ENCODE measurements at places on chromosomes 11 and 22.

DNA sequence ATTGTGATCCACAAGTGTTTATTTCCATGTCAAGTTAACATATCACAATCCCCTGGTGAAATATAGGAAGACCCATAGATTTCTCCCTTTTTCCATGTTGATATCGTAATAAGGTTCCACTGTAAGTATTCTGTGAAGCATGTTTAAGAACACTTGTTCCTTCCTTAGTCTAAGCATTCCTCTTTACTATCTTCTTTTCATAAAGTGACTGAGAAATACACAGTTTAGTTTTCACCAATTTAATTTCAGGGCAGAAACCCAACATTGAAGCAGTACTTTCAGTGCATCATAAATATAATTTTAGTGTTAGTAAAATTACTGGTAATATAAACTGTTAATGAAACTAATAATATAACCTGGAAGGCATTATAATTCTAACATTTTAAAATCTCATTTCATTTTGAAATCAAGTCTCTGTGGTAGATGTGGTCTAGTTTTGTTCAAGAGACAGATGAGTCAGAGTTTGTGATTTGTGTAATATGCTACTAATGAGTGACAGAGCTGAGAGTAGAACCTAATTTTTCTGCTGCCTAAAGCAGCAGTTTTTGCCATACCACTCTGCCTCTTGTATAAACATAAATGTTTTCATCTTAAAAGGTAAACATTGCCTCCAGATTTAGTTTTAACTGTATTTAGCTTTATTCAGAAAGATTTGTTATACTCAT lies 79.4 kb downstream of the ATM start:
- no peak for DNase-seq

DNA sequence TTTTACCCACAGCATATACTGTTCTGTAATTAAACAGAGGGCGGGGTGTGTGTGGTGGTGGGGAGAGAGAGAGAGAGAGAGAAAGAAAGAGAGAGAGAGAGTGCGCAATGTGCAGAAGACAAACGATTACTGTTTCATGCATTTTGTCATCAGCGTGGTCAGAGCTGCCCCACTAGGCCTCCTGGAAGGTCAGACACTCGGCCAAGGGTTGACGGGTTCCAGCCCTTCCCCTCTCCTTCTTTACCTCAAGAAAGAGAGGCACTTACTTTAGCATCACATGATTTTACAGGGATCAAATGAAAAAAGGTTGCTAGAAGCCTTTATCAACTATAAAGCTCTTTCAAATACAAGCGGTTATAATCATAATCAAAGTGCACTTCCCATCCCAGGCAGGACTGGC lies 269.2 kb upstream of the SORL1-AS1 start:
- no peak for DNase-seq

DNA sequence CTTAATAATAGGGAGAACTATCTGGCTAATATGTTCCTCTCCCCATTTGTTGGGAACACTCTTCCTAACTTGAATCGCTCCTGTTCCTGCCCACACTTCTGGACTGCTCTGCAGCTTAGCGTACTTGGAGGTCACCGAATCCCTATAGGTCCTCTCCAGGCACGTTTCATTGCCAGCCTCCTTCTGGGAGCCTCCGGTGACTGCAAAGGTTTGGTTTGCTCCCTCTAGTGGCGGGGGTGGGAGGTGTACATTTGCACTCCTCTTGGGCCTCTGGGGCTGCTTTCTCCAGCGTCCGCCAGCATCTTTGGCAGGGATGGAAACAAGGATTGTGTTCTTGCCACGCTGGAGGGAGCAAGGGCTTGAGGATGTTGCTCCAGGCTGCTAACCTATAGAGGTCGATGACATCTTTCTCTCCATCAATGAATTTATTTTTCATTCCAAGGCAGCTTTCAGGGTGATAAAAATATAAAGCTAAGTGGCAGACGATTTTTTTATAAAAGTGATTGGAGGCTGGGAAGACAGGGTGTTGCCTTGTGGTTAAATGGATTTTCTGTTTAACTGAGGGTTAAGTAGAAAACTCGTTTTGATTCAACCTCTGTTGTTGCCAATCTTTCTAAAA lies 48.7 kb downstream of the TSPAN18 start:
- peak; percentile 43 for DNase-seq

GRCh38 chr11:38272376-38272775 lies 1674.3 kb upstream of the RAG2 start:
- no peak for DNase-seq

GRCh38 chr11:104830080-104830479 lies 68.2 kb downstream of the CASP12 start:
- DNase-seq, result no peak

DNA sequence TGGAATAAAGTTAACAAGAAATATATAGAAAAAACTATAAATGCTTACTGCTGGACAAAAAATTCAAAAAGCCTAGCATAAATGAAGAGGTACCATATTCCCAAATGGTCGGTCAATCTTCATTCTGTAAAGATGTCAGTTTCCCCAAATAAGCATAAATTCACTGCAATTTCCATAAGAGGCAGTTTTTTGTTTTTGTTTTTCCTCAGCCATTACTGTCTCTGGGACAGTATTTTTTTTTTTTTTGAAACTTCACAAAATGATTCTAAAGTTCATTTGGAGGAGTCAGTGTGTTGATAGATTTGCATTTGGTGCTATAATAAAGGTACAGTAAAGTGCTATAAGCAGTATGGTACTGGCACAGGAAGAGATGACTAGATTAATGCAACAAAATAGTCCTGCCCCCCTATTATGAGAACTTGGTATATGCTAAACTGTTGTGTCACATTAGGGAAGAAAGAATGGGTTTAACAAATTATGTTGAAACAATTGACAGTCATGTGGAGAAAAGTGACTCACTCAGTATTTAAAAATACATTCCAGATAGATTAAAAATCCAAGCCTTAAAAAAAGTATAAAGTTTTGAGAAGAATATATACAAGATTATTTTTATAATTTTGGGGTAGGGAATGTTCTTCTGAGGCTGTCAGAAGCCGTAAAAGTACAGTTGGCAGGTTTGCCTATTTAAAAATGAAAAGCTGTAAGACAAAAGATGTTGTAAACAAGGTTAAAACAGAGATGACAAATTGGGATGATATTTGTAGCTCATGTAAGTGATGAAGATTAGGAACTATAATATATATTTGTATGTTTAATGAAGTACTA lies 2.6 kb upstream of the FTH1 start:
- DNase-seq, result no peak

DNA sequence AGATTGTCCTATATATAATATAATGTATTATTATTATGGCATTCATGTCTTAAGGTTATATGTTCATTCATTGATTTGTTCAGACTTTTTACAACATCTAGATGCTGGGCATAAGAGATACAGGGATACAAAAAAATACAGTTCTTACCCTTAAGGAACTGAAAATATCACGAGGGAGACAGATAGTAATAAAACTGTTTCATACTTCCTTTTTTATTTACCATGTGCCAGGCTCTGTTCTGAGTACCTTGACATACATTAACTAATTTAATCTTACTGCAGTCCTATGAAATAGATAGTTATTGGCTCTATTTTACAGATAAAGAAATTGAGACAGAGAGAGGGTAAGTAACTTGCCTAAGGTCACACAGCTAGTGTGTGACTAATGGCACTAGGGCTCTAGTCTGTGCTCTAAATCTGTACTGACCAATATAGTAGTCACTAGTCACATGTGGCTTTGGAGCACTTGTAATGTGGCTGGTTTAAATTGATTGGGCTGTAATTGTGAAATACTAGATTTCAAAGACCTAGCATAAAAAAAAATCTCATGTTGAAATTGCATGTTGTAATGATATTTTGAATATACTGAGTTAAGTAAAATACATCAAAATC lies 21.3 kb downstream of the TRIM44 start:
- no peak for DNase-seq

- no peak for DNase-seq
These were observed 7.4 kb downstream of the SPCS2 start for GRCh38 chr11:74956397-74957015.

- no peak for DNase-seq
These were observed 311.6 kb upstream of the PITPNB start for GRCh38 chr22:28230671-28231070.

- DNase-seq, result no peak
These were observed 23.6 kb downstream of the FBLN1 start for GRCh38 chr22:45526281-45526680.

DNA sequence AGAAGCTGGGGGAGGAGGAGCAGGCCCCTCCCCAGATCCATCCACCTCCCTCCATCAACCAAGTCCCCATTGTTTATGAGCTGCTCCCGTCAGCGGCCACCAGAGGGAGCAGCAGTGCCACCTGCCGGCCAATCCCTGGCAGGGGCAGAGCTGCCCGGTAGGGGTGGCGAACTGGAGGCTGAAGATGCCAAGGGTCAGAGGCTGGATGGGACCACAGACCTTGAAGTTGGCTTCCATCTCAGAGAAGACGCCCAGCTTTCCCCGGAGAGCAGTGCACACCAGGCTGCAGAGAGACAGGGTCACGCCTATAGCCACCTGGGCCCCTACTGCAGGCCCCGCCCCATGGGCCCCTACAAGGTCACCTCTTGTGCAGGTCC lies 3.6 kb downstream of the FIBP start:
- peak; percentile 72 for DNase-seq

- no peak for DNase-seq
These were observed 25.8 kb upstream of the RASSF10 start for GRCh38 chr11:12983336-12983735.

GRCh38 chr11:10017911-10018310 lies 276.1 kb downstream of the SBF2 start:
- DNase-seq, result no peak

DNA sequence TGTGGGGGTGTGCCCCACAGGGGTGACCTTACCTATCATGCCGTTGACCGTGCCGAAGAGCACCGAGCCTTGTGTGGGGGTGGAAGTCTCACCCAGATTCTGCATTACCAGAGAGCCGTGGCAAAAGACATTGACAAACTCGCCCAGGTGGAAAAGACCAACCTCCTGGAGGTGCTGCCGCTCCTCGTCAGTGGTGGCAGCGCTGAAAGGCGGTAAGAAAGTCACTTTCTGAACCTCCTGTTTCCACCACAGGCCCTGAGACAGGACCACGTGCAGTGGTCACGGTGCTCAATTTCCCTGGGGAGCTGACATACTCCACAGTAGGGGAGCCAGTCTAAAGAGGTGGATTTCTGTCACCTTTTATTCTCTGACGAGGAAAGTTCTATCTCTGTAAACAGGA lies 7.4 kb upstream of the VWCE start:
- no peak for DNase-seq

DNA sequence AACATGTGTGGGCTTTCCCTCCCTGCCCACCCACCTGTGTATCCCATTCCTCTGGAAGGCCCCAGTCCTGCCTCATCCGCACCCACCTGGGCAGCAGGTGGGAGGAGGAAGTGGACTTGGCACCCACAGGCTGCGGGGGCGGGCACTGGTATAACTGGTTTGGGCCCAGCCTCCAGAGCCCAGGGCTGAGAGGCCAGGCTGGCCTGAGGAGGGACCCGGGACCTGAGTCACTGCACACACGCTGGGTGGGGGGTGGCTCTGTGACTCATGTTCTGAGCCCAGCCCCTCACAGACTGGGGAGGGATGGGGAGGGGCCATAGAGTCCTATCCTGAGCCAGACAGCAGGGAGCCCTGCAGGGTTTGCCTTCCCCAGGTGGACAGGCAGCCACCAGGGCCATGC lies 16.7 kb downstream of the PHLDA2 start:
- peak; percentile 18 for DNase-seq

DNA sequence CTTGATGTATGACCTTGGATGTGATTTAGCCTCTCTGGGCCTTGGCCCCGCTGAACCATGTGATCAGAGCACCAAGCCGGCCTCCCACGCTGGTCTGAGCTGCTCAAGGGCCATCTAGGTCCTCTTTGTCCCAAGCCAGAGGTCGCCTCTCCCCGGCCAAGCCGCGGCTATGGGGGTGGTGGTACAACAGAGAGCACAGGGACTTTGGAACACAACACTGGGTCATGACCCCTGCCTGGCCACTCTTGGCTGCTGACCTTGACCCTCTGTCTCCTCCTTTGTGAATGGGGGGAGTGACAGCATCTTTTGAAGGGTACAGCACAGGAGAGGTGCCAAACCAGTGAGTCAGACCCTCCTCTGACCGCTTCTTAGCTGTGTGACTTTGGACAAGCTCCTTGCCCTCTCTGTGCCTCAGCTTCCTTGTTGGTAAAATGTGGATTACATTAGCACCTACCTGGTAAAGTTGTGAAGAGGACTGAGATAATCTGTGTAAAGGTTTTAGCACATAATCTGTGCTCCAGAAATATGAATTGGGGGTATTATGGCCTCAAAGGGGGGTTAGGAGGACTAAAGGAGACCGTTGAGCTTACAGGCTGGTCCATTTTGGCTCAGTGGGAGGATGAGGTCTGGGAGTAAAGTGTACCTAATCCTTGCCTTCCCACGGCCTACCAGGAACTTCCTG lies 4.7 kb downstream of the SCYL1 start:
- DNase-seq, result no peak

DNA sequence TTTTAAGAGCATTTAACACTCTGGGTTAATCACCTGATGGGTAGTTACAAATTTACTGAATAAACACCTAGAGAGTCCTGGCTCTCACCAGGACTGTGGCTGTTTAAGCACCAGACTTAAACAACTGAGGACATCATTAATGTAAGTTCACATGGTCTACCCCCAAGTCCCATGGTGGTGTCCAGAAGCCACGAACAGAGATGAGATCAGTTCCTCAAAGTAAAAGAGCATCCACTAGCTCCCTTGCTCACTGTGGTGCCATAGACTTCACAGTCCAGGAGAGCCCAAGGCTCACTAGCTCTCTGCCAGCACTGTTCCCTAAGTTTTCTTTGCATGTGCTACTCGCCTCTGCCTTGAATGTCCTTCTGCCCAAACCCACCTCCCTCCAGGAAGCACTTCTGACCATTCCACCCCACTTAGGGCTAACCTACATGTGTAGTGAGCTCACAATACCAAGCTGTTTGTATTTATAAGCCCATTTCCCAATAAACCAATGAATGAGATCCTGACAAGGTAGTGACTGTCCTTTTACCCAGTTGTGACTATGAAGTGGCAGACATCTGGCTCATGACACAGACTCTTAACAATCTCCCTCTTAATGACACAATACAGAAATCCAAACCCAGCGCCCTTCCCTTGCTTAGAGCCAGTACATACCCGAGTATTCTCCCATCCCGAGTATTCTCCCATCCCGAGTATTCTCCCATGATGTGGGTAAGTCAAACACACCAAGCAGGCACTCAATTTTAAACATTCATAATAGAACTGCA lies 15.7 kb downstream of the NAP1L4 start:
- no peak for DNase-seq

DNA sequence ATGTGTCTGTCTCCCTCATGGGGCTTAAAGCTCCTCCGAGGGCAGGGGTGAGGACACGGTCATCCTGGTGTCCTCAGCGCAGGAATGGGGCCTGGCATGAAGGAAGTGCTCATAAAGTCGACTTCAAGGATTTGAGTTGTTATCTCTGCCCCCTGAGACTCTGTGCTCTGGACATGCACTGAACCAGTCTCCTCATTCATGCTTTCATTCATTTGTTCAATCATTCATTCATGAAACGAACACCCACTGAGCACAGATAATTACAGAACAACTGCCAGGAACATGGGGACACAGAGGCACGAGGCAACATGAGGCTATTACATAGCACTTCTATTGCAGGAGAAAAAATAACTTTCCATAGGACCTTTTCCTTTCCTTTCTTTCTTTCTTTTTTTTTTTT lies 16.5 kb downstream of the TMPRSS6 start:
- no peak for DNase-seq

- DNase-seq, result no peak
These were observed 532 bp downstream of the EIF4G2 start for GRCh38 chr11:10808235-10808552.

GRCh38 chr22:26182723-26183122 lies 13.5 kb downstream of the SEZ6L start:
- no peak for DNase-seq
